ENCODE measurements at places on chromosomes 1 and 21. TPM values are rescaled to one million over a fixed set of nuclear protein-coding genes. Genes with fewer than 3 reads are reported as not detected.

DRAXIN gene
- total RNA-seq: 7.1 TPM

CFHR5 gene
- not detected for total RNA-seq

TLR5 gene
- 0.32 TPM for total RNA-seq

OR6N1 gene
- not detected for total RNA-seq

DPT gene
- not detected for total RNA-seq

Measured in activated CD8-positive, alpha-beta T cell treated with anti-CD3 and anti-CD28 coated beads, Interleukin-2, amount 10 ng/mL, durations not matched to agents 7 days and 5 days (primary cell).